Articular chondrocyte of knee joint (primary cell): ENCODE measurements at places on chromosomes 3 and 15. TPM values are rescaled to one million over a fixed set of nuclear protein-coding genes. Genes with fewer than 3 reads are reported as not detected.

The TMC3 gene
- total RNA-seq = not detected in 2 replicates

The LMAN1L gene
- total RNA-seq = 0.11 TPM in 1 of 2 replicates, not detected in the other

The CD200R1 gene
- 0.11 and 0.13 TPM in 2 replicates for total RNA-seq

The MEX3B gene
- total RNA-seq = 1.3 and 3.1 TPM in 2 replicates

The MASP1 gene
- 6.5 and 15.1 TPM in 2 replicates for total RNA-seq

The HTR3D gene
- total RNA-seq = not detected in 2 replicates

The KLF15 gene
- total RNA-seq = 1.5 and 2.2 TPM in 2 replicates

The HGD gene
- 0.13 and 0.22 TPM in 2 replicates for total RNA-seq

The APBA2 gene
- 2.2 and 2.6 TPM in 2 replicates for total RNA-seq

The ATP2B2 gene
- not detected in 2 replicates for total RNA-seq

The EFCAB12 gene
- 0.13 and 0.22 TPM in 2 replicates for total RNA-seq
